ENCODE measurements at places on chromosomes 2 and 18.

DNA sequence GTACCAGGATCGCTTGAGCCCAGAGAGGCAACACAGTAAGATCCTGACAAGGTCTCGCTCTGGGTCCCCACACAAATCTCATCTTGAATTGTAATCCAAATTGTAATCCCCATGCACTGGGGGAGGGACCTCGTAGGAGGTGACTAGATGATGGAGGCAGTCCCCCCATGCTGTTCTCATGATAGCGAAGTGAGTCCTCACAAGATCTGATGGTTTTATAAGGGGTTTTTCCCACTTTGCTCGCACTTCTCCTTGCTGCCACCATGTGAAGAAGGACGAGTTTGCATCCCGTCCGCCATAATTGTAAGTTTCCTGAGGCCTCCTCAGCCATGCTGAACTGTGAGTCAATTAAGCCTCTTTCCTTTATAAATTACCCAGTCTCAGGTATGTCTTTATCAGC, 46.0 kb upstream of the SERTAD2 start:
- DNase-seq, result no peak

DNA sequence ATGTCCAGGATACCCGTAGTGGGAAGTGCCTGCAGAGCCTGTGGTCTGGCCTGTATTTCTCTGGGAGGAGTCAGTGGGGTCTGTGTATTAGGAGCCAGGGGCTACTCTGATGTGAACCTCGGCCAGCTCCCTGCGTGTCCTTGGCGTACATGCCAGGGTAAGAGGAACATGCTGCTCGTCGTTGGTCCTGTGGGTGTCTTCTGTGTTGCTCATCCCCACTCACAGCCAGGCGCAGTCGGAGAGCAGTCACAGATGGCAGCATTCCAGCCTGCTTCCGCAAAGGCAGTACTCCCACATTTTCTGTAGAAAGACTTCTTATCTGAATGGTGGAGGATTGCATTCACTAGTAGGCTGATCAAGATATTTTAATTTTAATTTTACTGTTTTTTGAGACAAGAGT, 84.9 kb downstream of the DGKD start:
- DNase-seq, result peak; percentile 88

DNA sequence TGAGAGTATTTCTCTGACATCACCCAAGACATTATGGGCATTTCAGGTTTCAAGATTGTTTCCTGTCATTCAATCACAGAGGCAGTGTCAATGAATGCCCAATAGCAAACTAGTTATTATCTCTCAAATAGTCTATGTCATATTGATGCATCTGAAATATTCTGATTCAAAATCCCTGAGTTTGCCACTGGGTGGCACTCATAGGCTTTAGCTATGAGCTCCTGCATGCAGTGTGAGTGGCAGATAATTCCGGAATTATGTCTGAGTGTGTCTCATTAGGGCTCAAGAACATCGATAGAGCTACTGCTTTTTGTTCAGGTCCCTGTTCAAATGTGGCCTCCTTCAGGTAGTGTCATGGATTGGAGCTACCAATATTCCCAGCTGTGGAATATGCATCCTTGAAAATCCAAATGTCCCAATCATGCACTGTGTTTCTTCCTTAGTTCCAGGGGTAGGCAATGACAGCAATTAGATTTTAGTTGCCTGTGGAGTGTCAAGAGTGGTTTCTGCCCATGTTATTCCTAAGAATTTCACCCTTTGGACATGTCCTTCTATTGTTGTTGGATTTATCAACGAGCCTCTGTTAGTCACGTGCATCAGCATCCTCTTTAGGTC, 7.8 kb upstream of the OR6B3 start:
- DNase-seq, result peak; percentile 64

DNA sequence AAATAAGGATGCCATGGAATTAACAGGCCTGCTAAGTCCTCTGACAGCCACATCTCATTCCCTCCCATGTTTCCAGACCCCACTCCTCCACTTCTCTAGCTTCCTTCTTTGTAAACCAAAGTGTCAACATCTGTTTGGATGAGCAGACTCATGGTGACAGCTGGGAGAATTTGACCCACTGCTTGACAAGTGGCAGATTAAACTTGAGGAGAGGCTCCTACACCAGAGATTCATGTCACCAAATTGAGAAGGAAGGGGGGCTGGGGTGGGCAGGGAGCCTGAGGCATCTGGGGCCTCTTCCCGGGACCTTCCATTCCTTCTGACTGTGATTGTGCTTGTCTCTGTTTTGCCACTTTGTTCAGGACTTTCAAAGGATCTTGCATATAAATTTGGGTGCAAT, 41.0 kb upstream of the IGFBP5 start:
- no peak for DNase-seq

DNA sequence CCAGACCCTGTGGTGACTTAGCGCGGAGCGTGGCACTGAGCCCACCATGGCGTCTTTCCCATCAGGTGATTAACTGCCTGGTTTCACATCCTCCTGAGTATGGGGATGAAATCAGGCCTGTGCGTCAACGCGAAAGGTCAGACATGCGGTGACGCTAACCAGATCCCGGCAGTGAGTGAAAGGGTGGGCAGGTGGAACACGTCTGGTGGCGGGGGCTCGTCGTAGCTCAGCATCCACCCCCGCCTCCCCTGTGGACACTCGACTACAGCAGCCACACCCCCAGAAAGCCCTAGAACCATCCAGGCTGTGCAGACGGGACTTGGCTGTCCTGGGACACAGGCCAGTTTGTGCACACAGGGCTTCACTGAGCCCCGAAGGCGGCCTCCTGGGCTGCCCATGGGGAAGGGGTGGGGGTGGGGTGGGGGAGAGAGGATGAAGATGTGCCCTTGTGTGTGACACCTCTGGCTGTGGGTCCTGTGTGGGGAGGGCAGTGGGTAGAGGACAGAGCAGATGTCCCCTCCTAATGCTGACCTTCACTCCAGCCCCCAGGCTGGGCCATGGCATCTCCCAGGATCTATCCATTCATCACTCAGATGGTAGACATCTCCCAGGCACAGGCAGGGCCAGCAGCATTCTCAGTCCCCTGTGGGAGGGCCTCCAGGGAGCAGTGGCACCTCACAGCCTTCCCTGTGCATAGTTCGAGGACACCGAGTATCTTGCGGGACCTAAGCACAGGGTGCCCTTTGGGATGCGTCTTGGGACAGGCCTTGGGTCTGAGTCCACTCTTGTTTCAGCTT, 27.5 kb downstream of the RAMP1 start:
- peak; percentile 94 for DNase-seq

GRCh38 chr2:197057959-197058358, 131.5 kb upstream of the PGAP1 start:
- DNase-seq, result no peak

DNA sequence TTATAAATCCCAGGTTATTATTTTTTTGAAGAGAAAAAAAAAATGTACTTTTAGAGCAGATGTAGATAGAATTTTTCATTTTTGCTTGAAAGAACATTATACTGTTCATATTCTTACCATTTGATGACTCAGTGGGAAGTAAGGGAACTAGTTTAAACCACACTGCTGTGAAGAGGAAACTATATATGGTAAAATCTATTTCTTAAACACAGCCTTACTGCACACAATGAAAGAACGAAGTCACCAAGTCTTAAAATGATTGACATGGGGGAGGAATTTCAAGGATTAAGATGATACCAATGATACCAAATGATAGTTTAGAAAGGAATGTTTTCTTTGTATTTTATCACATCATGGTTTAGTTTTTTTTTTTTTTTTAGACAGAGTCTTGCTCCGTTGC, 5.0 kb downstream of the ACTR2 start:
- peak; percentile 62 for DNase-seq

GRCh38 chr18:3885209-3885792, 435.3 kb downstream of the TGIF1 start:
- DNase-seq, result no peak

GRCh38 chr18:38616306-38616705, 1050.7 kb upstream of the CELF4 start:
- DNase-seq, result no peak

- DNase-seq, result no peak
Observed at GRCh38 chr2:99450199-99450598, 39.6 kb downstream of the REV1 start.

- DNase-seq, result peak; percentile 99
Observed at GRCh38 chr2:69177785-69178636, 165.0 kb downstream of the ANTXR1 start.

- DNase-seq, result no peak
Observed at GRCh38 chr2:20198796-20199632, 25.9 kb downstream of the SDC1 start.

- peak; percentile 65 for DNase-seq
Observed at GRCh38 chr18:24530630-24531111, 70.2 kb downstream of the HRH4 start.

DNA sequence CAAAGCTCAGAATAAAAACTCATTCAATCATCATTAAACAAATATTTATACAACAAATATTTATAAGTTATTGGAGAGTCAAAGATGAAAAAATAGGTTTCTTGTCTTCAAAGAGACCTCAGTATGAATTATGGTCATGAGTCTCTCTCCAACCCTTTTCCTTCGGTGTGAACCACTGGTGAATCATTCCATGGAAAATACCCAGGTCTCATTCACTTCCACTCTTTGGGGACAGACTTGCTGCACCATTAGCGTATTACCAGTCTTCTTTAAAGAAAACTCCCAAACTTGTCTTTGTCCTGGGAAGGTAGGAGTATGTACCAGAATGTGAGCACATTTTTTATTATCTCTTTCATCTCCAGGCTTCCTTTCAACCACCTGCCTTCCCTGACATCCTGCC, 257.4 kb upstream of the RBMS1 start:
- no peak for DNase-seq

DNA sequence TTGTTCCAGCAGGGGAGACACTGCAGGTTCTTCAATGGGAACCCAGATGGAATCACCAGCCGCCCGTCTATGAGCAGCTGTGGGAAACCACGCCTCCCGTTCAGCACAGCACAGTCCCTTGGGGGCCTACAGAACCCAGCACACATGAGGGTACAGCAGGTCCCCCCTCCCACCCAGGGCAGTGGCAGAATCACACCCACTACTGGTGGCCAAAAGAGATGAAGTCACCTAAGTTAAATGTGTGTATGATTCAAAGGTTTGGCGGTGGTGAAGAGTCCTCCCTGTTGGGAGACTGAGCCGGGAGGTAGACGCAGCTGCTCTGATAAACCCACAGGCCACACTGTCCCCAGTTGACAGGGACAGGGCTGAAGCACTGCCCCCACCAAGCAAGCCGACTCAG, 44.3 kb downstream of the L3MBTL4 start:
- no peak for DNase-seq

GRCh38 chr2:18849841-18850578, 260.6 kb upstream of the NT5C1B start:
- DNase-seq, result no peak

DNA sequence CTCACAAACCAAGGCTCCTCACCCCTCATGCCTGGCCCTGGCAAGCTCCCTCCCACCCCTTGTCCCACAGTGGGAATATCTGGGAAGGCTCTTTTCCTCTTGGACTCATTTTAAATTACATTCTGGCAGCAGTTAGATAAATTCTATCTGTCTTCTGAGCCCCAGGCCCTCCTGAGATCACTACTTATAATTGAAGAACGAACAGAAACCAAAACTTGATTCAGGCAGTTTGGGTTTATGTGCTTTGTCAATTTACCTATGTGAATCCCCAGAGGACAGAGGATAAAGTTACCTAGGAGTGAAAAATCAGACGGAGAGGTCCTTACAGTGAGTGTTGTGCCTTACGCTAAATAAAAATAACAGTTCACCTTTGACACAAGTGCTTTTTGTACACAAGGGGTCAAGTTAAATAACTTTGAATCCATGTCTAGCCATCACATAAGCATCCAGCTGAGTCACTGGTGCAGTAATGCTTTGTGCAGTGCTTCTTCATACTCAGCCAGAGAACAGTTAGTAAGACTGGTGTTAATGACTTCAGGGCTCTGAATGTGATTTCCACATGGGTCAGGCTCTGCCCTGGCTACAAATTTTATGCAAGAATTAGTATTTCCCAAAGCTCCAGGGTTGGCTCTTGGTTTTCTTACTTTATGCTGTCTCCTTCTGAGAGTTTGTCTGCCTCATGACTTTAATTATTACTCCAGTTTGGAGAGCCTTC, 329.3 kb downstream of the INSIG2 start:
- DNase-seq, result peak; percentile 2

- DNase-seq, result peak; percentile 74
Observed at GRCh38 chr18:48548011-48548771, 9.4 kb downstream of the CTIF start.

GRCh38 chr18:22604390-22604985, 186.8 kb upstream of the CTAGE1 start:
- peak; percentile 91 for DNase-seq

GRCh38 chr2:238162846-238163441, 4.2 kb downstream of the ERFE start:
- DNase-seq, result no peak

DNA sequence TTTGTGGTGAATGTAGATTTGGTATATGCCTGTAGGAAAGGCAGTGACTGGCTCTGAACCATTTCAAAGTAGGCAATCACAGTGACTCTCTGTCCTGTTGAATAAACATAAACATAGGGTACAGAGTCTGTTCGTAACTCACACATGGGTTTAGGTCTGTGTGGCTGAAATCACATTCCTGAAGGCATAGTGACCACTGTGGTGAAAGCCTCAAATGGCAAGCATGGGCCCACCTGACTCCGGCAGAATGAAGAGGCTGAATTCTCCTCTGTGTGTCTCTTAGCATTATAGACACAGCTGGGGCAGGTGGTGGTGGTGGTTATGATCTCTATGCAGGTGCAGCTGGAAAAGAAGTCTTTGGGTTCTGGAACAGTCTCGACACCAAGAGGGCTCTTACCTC, 61.2 kb downstream of the ITGA6 start:
- DNase-seq, result no peak

DNA sequence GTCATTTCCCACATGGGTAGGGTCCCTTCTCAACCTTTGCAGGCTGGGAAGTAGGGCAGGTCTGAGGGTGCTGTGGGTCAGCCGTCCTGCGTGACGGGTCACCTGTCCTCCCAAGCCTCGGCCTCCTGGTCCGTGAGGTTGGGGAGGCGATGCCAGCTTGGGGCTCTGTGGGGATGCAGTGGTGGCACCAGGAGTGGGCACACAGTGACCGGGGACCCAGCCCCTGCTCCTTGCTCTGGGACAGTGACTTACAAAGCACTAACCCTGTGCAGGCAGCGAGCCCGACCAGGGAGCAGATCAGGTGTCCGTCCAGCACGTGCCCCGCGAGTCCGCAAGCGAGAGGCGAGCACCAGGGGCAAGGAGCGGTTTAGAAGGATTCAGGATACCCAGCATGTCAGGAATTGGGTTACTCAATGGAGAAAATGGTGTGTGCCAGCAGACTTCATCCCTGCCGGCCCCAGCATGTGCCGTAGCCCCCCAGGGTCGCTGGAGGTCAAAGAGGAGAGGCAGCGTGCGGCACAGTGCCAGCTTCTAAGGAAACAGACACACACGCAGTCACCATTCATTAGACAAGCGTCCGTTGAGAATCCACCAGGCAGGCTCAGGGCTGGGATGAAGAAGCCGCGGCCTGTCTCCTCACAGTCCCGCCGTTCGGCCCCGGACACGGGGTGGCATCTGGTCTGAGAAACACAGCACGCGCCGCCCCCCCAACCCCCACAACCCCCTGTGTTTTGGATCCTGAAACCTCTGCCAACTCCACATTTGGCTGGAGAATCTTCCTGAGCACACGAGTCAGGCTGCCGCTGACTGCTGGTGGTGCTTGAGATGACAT, 11.7 kb downstream of the COLEC11 start:
- DNase-seq, result no peak

- no peak for DNase-seq
Observed at GRCh38 chr18:64714086-64714485, 565.2 kb upstream of the LINC00305 start.

GRCh38 chr2:65638443-65638842, 206.0 kb upstream of the SPRED2 start:
- DNase-seq, result no peak

Measured in fibroblast of pulmonary artery (primary cell).